ENCODE measurements at places on chromosomes 12 and 14.
A peak's percentile ranks its signal among the peaks of the same experiment; 100 is the strongest.

GRCh38 chr12:32208355-32208754, 101.7 kb downstream of the BICD1 start:
- no peak for DNase-seq

DNA sequence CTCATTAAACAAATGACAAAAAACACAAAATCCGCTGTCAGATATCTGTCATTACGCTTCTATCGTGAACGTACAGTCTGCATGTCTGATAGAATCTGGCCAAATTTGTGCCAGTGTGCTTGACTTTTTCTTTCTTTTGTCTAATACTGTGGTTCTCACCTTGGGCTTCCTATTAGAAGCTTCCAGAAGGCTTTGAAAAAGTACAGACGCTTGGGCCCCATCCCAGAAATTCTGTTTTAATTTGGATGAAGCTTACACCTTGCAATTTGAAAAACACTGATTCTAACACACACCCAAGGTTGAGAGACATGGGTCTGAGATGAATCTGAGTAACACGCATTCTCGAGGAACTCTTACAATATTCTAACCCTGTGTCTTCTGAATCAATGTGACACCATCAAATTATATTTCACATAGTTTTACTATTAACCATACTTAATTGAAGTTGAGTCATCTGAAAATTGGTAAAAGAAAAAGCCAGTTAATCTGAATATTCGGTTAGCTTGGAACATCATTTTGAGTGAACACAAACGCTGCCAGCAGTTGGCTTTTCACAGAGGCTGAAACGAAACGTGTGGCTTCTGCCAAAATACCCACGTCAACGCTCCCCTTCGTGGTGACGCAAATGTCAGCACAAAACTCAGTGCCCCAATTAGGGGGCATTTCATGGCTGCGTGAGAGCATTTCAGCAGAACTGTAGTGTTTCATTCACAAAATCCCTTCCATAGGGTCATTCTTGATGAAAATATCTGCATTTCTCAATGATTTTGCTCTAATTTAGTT, 420.5 kb downstream of the TMEM132D start:
- no peak for DNase-seq

DNA sequence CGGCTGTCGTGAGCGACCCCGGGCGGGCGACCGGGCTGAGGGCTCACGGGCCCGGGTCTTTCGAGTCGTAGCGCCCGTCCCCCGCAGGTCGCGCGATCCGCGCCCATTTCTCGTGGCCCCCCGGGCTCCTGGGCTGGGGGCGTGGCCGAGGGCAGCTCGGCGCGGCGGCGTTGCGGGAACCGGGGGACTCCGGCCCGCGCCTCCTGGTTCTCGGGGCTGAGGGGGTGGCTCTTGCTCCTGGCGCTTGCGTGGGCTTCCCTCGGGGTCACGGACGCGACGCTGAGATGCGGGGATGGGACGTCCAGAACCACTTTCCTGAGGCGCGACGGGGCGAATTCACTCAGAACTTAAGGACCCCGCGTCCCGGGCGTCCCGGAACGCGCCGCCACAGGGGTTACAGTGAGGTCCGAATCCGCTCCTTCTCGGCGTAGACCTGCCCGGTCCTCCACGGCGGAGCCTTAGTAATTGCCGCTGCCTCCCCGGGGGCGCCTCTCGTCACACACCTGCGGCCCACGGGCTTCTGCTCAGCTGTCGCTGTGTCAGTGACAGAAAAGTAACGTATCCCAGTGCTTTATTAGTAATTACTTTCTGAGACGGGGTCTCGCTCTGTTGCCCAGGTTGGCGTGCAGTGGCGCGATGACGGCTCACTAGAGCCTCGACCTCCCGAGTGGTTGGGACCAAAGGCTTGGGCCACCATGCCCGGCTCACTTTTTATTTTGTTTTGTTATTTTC, 606 bp downstream of the EP400 start:
- DNase-seq = peak; percentile 44

GRCh38 chr14:98099527-98099926, 1172.5 kb downstream of the BCL11B start:
- DNase-seq = no peak

- no peak for DNase-seq
Measured at GRCh38 chr14:73239393-73240241, 2.3 kb downstream of the PAPLN start.

- no peak for DNase-seq
Measured at GRCh38 chr12:65614259-65614889, 209.9 kb upstream of the HMGA2 start.

DNA sequence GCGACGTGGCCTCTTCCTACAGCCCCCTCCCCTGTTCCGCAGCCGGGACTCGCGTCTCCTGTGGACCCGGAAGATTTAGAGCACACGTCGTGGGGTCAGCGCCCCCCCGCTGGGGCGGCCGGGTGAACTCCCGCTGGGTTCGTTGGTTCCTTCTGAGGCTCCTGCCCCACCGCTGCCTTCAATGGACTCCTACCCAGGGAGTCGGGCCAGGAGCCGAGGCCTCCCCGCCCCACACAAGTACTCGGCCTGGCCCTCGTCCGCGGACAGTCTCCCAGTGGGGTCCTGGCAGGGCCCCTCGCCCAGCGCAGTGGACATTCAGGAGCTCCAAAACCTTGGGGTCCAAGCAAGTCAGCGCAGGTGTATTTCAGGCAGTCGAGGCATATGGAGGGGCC, 1.2 kb downstream of the MMP17 start:
- no peak for DNase-seq

DNA sequence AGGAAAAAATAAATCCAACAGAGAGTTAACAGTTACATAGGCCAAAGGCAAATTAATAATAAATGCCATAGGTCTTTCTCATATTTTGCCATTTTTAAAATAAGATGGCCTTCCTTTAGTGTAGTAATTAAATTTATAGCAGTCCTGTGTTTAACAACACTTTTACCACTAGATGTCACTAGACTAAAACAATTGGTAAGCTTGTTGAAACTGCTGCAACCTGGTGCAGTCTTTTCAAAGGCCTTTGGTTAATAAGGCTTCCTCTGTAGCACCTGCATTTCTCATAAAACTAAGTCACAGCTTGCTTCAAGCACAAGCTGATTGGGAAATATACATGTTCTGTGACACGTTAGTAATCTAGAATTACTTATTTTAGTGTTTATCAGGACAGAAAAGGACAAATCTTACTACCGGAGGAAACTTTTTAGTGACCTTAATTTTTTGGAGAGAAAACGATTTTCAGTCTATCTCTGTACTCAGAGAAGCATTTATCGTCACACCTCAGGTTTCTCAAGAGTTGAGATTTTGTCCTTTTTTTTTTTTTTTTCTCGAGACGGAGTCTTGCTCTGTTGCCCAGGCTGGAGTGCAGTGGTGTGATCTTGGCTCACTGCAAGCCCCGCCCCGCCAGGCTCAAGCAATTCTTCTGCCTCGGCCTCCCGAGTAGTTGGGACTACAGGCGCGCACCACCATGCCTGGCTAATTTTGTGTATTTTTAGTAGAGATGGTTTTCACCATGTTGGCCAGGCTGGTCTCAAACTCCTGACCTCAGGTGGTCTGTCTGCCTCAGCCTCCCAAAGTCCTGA, 20.0 kb downstream of the BORCS5 start:
- DNase-seq = peak; percentile 94

DNA sequence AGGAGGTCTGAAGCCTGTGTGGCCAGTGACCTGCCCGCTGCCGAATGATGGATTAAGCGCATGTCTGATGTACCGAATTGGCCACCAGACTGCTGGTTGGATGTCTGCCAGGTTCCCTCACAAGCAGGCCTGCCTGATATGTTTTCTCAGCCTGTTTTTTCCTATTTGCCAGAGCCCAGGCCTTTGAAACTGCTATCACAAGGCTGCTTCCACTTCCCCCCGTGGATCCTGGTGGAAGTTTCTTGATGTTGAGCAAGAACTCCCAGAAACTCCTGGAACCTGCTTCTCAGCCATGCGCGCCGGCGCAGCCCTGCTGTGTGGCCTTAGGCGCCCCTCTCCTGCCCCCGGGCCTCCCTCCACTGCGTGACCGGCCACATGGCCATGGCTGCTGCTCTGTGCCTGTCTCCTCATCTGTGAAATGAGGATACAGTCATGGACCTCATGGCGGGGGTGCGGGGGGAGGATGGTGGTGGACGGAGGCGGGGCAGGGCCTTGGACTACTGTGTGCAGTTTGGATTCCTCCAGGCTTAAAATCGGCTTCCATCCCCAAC, 56.6 kb downstream of the CALM1 start:
- peak; percentile 29 for DNase-seq
